ENCODE measurements at places on chromosomes 11 and 22.
A peak's percentile ranks its signal among the peaks of the same experiment; 100 is the strongest.

DNA sequence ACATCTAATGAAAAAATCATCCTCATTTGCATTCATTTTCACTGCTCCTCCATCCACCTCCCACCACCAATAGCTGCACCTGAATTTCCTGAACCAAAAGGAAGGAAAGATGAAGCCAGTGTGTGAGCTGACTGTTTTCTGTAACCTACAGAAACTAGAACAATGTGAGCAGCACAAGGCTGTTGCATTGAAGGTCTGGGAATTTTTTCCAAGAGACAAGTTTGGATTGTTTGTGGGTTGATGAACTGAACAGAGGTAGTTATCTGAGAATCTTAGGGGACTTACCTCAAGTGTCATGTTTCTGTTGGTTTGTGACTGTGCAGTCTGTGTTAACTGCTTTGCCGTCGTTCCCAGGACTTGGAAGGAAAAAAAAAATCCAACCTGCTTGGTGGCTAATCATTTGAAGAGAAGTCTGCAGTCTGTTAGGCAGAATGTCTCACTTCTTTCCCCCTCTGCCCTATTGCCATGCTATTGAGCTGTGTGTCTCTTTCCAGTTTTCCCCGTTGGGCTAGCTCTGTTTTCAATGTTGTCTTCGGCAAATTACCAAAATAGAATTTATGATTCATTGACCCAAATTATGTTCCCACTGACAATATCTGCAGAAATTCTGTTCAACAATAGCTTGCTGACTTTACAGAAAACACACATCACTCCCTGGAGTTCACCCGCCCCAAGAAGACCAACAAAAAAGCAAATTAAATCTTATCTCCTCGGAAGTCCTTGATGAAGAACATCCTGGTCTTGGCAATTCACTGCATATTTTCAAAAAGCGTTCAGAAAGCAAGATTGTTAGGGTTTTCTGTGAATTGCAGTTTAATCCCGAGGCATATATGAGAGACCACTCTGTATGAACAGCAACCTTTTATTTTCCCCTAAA lies 76.0 kb downstream of the SC5D start:
- no peak overlapping the region for H3K27ac ChIP-seq
- no peak for DNase-seq
- H3K36me3 ChIP-seq: no peaks in the 10 kb centered on the region
- H3K4me1 ChIP-seq: peaks cover 57% of the 10 kb centered on the region
- H3K4me3 ChIP-seq: no peak overlapping the region
- no peaks in the 10 kb centered on the region for H3K27me3 ChIP-seq

DNA sequence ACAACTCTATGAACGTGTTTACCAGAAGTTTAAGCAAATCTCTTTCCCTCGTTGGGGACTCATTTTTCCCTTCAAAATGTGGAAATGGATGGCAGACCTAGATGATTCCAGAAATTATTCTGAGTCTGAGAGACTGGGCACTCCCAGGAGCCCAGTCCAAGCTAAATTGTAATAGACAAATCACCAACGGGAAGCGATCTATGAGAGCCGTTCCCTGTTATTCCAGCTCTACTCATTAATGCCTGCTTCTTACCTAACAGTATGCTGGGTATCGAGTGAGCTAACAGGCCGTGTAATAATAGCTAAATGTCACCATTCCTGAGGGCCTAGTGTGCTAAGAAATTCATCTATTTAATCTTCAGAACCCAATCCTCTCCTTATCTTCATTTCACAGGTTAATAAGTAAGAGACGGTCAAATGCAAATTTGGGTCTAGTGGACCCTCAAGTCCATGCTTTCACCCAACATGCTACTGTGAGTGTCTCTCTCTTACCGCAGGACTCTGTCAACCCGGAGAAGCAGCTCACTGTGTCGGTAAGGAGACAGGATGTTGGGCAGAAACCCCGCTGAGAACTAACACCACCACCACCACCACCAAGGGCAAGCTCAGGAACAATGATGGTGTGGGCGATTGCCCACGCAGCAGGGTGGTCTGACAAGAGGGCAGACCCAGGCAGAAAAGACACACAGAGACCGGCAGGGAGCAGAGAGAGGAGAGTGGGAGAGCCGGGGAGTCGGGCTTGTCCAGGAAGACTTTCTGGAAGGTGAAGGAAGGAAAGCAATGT lies 57.1 kb upstream of the TIMP3 start:
- no peaks in the 10 kb centered on the region for H3K36me3 ChIP-seq
- no peak for DNase-seq
- H3K27me3 ChIP-seq: peaks cover 38% of the 10 kb centered on the region
- no peaks in the 10 kb centered on the region for H3K4me1 ChIP-seq

DNA sequence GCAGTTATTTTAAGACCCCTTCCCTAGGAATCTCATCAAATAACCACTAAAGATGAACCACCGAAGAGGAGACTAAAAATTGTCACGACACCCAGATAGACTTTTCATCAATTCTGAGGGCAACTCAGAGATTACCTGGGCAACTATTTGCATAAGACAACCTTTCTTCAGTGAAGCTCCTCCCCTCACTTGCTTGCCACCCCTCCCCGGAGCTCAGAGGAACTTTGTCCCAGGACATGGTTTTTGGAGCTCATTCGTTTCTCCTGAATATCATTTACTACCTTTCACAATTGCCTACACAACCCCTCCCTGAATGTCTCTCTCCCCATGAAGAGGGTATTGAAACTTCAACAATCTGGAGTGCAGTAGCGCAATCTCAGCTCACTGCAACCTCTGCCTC lies 3.9 kb downstream of the AGBL2 start:
- H3K4me1 ChIP-seq: peaks cover 30% of the 10 kb centered on the region
- H3K27me3 ChIP-seq: no peaks in the 10 kb centered on the region
- peak overlapping the region; percentile 14 for H3K27ac ChIP-seq

DNA sequence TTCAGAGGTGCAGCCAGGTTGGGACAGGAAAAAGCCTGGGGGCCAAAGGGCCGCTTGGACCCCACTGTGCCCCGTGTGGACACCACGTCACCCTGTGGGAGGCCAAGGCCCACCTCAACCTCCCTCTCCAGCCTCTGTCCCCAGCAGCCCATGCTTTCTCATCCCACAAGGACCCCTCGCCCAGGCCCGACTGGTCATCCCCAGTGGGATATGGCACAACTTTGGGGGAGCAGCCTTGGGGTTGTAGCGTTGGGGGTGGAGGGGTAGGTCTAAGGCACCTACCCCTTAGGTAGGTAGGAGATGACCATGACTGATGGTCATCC lies 44.0 kb downstream of the IGF2 start:
- H3K36me3 ChIP-seq: no peaks in the 10 kb centered on the region
- H3K4me3 ChIP-seq: no peak overlapping the region
- peaks cover 22% of the 10 kb centered on the region for H3K27me3 ChIP-seq
- no peak overlapping the region for H3K27ac ChIP-seq
- DNase-seq: no peak

DNA sequence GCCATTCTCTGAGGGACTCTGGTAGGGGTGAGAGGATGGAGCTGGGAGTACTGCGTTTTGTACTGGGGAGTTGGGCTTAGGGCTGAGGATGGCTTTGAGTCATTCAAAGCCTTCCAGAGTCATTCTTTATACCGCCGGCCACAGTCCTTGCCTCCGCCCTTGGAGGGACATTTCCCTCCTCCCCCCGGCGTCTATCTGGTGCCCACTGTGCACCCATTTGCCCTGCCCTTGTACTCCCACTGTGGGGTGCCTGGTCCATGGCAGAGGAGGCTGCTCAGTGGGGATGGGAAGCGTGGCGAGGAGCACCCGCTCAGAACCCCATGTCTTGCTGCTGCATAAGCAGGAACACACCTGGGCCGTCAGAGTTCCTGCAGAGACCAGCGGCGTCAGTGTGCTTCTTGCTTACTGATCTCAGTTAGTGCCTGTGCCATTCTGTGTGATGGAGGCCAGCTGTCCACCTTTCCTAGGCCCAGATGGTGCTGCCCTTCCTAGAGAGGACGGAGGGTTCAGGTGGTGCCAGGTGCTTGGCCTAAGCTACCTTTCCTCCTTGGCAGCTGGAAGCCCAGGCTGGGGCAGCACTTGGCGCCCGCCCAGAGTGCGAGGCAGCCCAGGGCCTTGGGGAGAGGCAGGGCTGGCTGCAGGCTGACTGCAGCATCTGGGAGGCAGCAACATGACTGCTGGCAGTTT lies 23.3 kb upstream of the TMEM191C start:
- no peak overlapping the region for H3K4me3 ChIP-seq
- DNase-seq: peak; percentile 18
- H3K27me3 ChIP-seq: no peaks in the 10 kb centered on the region
- H3K27ac ChIP-seq: no peak overlapping the region

DNA sequence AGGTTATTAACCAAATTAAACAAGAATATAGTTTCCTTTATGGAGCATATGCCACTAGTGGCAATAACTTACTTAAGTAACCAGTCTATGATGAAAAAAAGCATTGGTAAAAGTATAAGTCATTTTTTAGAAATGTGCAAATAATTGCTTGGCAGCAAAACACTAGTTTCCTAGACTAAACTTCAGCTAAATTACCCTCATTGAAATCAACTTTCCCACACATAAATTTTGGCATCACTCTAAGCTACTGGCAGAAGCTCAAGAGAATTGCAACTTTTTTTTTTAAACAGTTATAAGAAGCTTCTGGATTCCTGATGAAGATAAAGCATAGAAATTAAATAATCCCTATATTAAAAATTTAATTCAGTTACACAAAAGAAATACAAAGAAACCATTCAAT lies 12.5 kb downstream of the CCDC34 start:
- peaks cover 21% of the 10 kb centered on the region for H3K36me3 ChIP-seq
- no peaks in the 10 kb centered on the region for H3K4me1 ChIP-seq
- no peak overlapping the region for H3K4me3 ChIP-seq
- no peaks in the 10 kb centered on the region for H3K27me3 ChIP-seq
- no peak overlapping the region for H3K27ac ChIP-seq

DNA sequence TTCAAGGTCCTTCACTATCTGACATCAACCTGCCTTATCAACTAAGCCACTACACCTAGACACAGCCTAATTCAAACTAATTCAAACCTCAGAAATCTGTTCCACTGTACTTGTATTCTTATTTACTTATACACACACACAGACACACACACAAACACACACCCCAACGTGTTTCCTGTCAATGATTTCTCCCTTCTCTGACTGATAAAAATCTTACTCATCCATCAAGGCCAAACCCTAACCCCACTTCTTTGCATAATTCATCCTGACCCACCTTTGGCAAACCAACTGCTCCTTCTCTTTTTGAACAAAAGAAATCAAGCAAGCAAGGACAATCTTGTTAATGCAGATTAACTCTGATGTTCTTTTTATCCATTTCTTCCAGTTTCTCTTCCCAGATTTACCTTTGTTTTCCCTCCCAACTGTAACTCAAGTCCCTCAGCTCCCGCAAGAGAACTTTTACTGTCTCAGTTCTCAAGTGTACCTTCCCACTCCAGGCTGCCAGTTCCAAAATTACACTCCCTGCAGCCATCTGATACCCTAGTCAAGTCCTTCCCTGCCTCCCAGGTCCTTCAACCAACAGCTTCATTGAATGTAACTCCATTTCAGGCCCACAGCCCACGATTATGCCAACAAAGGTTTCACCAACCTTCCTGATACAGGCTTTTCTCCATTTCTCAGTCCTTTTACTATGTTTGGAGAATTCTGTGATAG lies 78.3 kb downstream of the PAK1 start:
- no peak for DNase-seq
- no peaks in the 10 kb centered on the region for H3K27me3 ChIP-seq
- H3K4me3 ChIP-seq: no peak overlapping the region
- peaks cover 18% of the 10 kb centered on the region for H3K36me3 ChIP-seq

DNA sequence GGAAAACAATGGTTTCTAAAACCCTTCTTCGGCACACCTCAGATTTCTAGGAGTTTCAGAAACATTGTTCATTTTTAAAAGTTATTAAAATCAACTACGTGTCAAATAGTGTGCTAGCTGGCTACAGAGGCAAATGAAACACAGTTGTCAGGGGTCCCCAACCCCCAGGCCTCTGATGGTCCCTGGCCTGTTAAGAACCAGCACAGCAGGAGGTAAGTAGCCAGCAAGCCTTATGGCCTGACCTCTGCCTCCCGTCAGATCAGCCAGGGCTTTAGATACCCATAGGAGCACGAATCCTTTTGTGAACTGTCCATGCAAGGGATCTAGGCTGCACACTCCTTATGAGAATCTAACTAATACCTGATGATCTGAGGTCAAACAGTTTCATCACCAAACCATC lies 648.2 kb downstream of the FAM181B start:
- no peaks in the 10 kb centered on the region for H3K36me3 ChIP-seq
- H3K4me1 ChIP-seq: no peaks in the 10 kb centered on the region
- no peak overlapping the region for H3K27ac ChIP-seq
- DNase-seq: no peak
- peaks cover 9% of the 10 kb centered on the region for H3K27me3 ChIP-seq
- no peak overlapping the region for H3K4me3 ChIP-seq

DNA sequence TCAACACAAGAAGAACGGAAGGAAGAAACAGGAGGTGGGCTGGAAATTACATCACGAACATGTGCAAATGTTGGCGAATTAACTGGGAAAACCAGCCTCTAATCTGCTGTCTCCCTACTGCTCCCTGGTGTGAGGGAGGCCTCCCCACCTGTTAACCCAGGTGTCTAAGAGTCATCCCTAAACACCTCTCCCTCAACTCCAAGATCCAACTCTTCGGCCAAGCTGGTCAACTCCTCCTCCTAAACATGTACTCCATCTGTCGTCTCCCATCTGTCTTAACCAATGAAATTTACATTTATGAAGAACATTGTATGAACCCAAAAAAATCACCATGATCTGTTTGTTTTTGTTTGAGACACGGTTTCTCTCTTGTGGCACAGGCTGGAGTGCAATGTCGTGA lies 154.2 kb downstream of the LARGE1 start:
- H3K27me3 ChIP-seq: no peaks in the 10 kb centered on the region
- H3K36me3 ChIP-seq: no peaks in the 10 kb centered on the region

DNA sequence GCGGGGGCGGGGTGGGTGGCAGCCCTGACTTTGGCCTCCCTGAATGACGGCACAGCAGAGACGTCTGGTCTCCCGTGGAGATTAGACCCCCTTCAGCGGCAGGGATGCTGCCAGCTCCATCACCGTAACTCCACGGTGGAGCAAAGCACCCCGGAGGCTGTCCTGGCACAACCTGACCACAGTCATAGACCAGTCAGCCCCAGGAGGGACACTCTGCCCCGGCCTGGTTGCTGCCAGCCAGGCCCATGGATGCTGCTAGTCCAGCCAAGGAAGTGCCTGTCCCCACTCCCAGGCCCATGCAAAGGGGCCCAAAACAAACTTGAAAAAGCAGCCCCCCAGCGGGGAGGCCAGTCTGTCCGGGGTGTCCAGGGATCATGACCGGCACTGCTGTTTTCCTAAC lies 11.5 kb upstream of the ANO1 start:
- peaks cover 48% of the 10 kb centered on the region for H3K27me3 ChIP-seq
- no peaks in the 10 kb centered on the region for H3K36me3 ChIP-seq
- H3K4me3 ChIP-seq: no peak overlapping the region
- no peak for DNase-seq

- no peaks in the 10 kb centered on the region for H3K36me3 ChIP-seq
- no peak overlapping the region for H3K27ac ChIP-seq
- no peaks in the 10 kb centered on the region for H3K4me1 ChIP-seq
Observed at GRCh38 chr22:27765706-27766291, 35.8 kb downstream of the MN1 start.

- no peaks in the 10 kb centered on the region for H3K27me3 ChIP-seq
- no peaks in the 10 kb centered on the region for H3K36me3 ChIP-seq
- H3K4me1 ChIP-seq: no peaks in the 10 kb centered on the region
- no peak for DNase-seq
- H3K27ac ChIP-seq: no peak overlapping the region
- no peak overlapping the region for H3K4me3 ChIP-seq
Observed at GRCh38 chr11:97657852-97658251, 1268.0 kb downstream of the JRKL start.

GRCh38 chr22:22458387-22458786 lies 50.2 kb downstream of the ZNF280B start:
- H3K27ac ChIP-seq: no peak overlapping the region
- H3K36me3 ChIP-seq: no peaks in the 10 kb centered on the region
- DNase-seq: no peak
- H3K4me1 ChIP-seq: no peaks in the 10 kb centered on the region

Measured in activated T-cell treated with anti-CD3 and anti-CD28 coated beads, Interleukin-2, amount 50 U/mL, for 24 hours (primary cell).